Brain pericyte (primary cell): ENCODE measurements at places on chromosomes 7 and 10.

DNA sequence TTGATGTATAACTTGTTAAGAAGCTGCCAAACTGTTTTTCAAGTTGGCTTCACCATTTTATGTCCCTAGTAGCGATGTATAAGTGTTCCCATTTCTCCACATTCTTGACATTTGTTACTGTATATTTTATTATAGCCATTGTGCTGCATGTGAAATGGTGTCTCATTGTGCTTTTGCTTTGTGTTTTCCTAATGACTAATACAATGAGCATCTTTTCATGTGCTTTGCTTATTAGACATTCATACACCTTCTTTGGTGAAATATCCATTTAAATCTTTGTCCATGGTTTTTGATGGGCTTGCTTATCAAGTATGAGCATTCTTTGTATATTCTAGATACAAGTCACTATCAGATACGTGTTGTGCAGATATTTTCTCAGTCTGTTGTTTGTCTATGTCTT, 203.0 kb downstream of the CCSER2 start:
- no peak for DNase-seq

DNA sequence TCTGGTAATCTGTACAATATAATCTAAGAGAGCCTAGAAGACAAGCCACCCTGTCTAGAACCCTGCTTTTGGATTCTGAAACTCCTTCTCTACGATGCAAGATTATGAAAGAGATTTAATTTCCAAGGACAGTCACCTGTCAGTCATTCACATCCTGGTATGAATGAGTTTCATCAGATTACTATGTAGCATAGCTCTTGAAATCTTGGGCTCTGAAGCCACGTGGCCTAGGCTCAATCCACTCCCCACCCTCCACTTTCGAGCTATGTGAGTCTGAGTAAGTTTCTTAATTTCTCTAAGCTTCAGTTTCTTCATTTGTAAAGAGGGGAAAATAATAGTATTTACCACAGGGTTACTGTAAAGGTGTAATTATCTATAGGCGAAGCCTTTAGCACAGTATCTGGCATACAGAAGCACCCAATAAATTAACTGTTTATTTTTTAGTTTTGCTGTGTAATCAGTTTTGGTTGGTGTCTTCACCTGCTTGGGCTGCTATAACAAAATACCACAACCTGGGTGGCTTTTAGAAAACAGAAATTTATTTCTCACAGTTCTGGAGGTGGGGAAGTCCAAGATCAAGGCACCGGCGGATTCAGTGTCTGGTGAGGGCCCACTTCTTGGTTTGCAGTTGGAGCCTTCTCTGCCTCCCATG, 71.3 kb downstream of the MYOF start:
- DNase-seq = no peak

- DNase-seq = no peak
These were observed 86.8 kb downstream of the CPEB3 start for GRCh38 chr10:92203919-92204623.

- no peak for DNase-seq
These were observed 8.5 kb downstream of the CALML3 start for GRCh38 chr10:5533098-5533731.

DNA sequence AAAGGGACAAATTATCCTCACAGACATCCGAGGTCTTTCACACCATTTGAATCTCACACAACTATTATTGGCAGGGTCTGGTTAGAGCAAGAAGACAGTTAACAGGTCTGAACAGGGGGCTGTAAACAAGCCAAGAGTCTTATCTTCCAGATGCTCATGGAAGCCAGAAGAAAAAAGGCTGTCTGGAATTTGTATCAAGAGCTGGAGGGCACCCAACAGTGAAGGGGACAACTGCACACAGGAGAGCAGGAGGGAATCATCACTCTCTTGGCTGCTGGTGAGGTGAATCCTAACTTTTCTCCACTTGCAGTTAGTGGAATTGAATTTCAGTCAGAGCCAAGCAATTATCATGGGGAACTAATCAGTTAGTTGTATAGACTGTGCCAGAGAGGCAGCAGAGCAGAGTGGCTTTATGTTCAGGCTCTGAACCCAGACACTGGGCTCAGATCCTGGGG, 880.2 kb upstream of the AUTS2 start:
- no peak for DNase-seq

- DNase-seq = no peak
These were observed 88.5 kb upstream of the LRRTM3 start for GRCh38 chr10:66837335-66837734.

DNA sequence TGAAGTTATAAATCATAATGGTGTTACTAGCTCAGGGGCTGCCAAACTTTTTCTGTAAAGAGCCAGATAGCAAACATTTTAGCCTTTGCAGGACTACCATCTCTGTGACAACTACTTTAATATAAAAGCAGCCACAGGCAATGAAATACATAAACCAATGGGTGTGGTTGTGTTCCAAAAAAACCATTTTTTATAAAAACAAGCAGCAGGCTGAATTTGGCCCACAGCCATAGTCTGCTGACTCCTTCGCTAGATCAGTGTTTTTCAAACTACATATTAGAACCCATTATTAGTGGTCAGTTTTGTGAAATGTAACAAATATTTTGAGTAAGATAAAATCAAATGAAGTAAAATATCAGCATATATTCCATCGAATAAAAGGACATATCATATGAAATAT, 13.6 kb downstream of the GNG11 start:
- no peak for DNase-seq

GRCh38 chr7:159092701-159093121, 52.0 kb downstream of the VIPR2 start:
- no peak for DNase-seq

- DNase-seq = no peak
These were observed 14.6 kb downstream of the EPC1 start for GRCh38 chr10:32332299-32332750.

DNA sequence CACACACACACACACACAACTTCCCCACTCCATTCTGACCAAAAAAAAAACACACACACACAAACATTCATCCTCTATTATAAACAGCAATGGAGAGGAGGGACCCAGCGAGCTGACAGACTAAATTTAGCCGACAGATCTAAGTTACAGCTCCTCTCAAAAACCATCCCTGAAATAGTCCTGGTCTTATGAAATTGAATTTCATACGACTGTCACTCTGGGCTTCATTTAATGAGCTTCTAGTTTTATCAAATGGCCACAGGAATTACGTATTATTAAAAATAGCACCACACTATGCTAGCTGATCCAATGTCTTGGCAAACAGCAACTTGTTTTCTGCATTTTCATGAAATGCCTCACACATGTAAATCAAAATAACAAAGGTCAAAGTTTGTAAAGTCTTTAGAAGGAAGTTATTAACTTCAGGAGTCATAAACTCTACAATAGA, 131.3 kb upstream of the ASAH2 start:
- no peak for DNase-seq

DNA sequence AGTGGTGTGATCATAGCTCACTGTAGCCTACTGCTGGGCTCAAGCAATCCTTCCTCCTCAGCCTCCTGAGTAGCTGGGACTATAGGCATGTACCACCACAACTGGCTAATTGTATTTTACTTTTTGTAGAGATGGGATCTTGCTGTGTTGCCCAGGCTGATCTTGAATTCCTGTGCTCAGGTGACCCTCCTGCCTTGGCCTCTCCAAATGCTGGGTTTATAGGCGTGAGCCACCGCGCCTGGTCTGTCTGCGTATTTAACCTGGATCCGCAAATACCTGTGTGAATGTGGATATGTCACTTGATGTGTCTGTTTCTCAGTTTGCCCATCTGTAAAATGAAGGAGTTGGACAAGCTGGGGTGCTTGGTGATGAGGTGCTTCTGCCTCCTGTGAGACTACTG, 123.9 kb downstream of the BAMBI start:
- no peak for DNase-seq

DNA sequence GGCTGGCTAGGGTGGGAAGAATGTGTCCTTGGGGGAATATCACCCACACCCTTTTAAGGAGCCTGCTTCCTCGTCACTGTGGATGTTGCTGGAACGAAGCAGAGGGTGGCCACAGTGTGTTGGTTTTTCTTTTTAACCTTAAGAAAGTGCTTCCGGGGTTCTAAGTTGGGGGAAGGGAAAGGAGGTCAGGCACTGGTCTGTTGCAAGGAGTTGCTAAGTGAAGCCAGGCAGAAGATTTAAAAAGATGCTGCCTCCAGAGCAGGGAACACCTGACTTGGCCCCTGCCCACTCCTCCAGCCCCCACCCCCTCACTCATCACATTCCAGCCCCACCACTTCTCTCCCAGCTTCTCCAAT, 213.1 kb downstream of the EMX2 start:
- DNase-seq = no peak

DNA sequence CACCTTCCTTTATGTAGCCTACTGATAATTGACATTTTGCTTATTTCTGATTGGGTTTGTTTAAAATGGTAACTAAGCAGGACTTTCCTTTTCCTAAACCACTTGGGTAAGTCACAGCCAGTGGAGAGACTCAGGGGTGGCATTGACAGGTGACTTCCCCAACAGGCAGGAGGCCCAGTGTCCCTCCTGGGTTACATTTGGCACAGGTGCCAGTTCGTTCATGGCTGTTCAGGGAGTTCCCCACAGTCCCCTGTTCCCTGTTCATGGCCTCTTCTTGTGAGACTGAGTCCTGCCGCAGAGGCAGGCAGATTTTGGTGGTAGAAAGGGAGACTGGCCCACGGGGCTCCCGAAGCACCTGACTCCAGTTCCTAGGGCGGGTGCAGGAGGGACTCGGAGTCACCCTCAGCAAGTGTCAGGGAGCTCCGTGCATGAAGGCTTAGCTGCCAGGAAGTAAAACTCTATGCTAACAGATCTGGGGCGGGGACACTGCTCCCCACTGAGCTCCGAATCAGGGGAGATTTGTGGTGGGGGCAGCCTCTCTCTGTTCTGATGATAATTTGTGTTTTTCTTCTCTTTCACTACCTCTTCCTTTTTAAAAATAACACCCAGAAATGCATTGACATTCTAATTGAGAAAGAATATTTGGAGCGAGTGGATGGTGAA, 84.1 kb downstream of the EZH2 start:
- DNase-seq = no peak

DNA sequence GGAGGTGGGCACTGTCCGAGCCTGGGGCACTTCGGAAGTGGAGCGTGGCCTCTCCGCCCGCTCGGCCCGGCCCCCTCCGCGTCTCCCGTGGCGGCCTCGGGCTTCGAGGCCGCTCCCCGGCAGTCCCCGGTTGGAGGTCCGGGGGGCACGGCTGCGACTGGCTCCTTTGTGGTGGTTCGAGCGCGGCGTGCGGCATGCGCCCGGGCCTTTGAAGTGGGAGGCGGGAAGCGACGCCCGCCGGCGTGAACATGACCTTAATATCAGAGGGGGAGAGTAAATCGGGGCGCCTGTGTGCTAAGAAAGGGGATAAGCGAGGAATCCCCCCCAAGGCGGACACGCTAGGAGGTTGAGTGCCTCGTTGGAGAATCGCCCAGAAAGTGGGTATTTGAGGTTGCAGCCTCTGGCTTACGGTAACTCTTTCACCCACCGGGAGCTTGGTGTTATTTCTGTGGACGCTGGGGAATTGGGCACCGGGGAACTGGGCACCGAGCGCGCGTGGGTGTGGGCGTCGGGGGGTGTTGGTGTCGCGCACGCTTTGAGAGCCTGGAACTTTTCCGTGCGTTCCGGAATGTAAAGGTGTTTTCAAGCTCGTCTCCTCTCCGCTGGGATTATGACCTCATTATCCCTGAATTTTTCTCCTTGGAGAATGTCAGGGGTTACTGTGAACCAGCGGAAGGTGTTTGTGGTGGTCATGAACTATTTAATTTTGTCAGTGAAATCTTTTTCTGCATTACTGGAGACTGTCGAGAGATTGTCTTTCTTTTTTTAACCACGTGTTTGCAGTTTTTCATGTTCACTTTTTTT, 660 bp downstream of the SUV39H2 start:
- no peak for DNase-seq

DNA sequence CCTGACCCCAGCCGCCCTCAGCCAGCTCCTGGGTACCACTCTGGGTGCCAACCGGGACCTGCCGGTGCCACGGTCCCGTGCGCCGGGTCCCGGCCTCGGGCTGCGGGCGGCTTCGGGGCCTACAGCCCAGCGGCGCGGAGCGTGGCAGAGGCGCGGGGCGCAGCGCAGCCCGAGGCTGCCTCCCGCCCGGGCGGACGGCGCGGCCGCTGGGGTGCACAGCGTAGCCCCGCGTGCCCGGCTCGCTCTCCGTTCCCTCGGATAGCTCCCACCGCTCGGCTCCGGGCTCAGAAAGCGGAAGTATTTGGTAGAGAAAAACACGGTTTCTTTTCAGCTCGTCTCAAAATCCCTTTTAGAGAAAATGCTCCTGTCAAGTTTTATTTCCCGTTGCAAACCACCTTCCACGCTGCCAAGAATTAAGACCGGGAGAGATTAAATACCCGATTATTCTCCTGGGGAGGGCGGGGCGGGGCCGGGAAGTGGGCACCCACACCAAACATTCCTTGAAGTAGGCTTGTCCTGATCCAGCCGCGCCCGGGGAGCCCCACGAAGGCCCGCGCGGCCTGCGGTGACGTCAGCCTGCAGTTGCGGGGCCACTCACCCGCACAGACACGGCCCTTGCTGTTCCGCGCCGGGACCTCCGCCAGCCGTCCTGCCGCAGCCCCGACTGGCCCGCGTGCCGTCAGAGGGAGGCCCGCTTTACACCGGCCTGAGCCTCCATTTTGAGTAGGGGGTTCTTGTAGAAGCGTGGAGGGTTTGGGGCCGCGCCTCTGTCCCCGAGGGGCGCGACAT, 7.2 kb downstream of the HOXA13 start:
- DNase-seq = no peak

GRCh38 chr7:149773446-149774236, at the start of gene ZNF467:
TSS of gene ZNF467 (minus strand) at chr7:149773588. CDS start at chr7:149771032, 2,556 bp downstream.
- DNase-seq = no peak

DNA sequence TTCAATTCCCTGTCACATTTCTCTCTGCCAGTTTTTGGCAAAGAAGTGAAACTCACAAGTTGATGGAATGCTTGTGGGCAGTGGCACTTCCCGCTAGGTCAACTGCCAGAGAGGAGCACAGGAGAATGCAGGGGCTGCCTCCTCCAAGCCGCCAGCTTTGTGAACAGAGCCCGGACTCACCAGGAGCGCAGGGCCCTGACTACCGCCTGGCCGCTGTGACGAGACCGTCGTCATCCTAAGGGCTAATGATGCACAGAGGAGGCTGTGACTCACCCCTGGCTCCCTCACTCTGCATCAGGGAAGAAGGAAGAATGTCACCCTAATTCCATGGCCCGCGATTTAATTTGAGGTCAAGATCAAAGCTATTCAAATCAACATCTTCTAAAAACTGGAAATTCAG, 123.9 kb downstream of the TAX1BP1 start:
- DNase-seq = no peak

- DNase-seq = peak; percentile 72
These were observed 58.1 kb upstream of the ST8SIA6 start for GRCh38 chr10:17512341-17513001.

GRCh38 chr7:5695727-5696345, 85.6 kb downstream of the RNF216 start:
- DNase-seq = peak; percentile 73

- no peak for DNase-seq
These were observed 37.6 kb upstream of the LRRTM3 start for GRCh38 chr10:66888237-66888636.

DNA sequence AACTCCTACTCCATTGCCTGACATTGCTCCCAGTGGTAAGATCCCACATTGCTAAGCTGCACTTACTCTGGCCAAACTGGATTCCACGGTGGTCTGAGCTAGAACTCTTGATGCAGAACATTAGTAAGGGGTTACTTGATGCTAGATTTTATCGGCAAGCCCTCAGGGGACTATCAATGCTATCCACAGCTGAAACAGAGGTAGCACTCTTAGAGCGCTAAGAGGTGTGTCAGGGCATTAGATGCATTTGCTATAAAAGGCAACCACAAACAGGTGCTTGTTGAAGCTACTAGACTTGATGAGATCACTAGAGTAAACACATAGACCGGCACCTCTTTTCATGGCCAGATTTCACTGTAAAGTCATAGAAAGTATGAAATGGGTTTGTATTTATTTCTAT, 116.3 kb downstream of the MDFIC start:
- DNase-seq = no peak

GRCh38 chr10:67156239-67156638, 230.4 kb downstream of the LRRTM3 start:
- no peak for DNase-seq
